ENCODE measurements at places on chromosomes 7 and 10.
A peak's percentile ranks its signal among the peaks of the same experiment; 100 is the strongest.

GRCh38 chr10:112653215-112653614 is 206.2 kb downstream of the VTI1A start:
- DNase-seq = no peak

GRCh38 chr10:113539789-113540188 is 13.1 kb upstream of the HABP2 start:
- no peak for DNase-seq

DNA sequence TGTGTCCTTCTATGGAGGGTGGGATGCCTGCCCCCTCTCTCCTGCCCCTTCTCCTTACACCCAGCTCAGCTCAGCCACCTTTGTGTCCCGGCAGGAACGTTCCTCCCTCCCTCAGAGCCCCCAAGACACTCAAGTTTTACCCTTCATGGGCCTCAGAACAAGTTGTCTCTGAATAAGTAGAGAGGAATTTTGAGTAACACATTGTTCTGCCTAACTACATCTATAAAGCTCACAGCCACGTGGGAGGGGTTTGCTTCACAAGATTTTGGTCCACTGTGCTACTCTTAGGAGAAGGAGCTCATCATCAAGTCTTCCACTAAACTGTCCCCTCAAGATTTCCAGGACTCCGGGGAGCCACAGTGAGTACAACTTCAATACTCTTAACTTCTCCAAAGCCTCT is 51.6 kb upstream of the ZNF32 start:
- DNase-seq = peak; percentile 31

DNA sequence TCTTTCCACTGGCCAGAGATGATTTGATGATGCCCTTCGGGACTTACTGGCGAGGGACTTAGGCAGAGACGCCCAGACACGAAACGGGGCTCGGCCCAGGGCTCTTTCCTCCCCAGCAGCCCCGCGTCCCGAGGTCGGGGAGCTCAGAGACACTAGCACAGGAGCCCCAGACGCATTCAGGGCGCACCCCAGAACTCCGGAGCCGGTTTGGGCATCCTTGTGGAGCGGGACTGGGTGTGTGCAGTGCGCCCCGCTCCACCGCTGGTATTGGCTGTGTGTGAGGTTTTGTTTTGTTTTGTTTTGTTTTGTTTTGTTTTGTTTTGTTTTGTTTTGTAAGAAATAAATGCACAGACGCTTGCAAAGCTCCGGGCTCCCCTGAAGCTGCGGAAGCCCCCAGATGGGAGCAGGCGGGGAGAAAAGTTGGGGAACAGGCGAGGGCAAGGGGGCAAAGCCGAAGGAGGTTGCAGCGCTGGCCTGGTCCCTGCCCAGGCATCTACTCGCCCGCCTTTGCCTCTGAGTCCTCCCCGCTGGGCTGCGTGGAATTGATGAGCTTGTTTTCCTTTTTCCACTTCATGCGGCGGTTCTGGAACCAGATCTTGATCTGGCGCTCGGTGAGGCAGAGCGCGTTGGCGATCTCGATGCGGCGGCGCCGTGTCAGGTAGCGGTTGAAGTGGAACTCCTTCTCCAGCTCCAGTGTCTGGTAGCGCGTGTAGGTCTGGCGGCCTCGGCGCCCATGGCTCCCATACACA is 1.9 kb upstream of the HOXA5 start:
- no peak for DNase-seq

- DNase-seq = no peak
These were observed 651 bp upstream of the ARPC1A start for GRCh38 chr7:99325001-99325493.

DNA sequence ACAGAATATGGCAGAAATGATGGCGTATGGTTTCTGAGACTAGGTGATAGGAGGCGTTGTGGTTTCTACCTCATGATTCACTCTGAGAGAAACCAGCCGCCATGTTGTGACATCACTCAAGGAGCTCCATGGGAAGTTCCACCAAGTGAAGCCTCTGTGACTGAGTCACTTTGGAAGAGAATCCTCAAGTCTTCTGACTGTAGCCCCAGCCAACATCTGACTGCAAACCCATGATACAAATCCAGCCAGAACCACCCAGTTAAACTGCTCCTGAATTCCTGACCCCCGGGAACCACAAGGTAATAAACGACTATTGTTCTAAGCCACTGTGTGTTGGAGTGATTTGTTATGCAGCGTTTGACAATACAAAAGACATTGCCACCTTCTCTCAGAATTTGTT is 91.1 kb upstream of the CARD11 start:
- DNase-seq = peak; percentile 37
